Right lobe of liver (tissue), 6 donors: ENCODE measurements at places on chromosomes 1 and 21.

- DNase-seq, result peak; percentile 94
These were observed 676 bp upstream of the PIAS3 start for GRCh38 chr1:145859491-145860023.

DNA sequence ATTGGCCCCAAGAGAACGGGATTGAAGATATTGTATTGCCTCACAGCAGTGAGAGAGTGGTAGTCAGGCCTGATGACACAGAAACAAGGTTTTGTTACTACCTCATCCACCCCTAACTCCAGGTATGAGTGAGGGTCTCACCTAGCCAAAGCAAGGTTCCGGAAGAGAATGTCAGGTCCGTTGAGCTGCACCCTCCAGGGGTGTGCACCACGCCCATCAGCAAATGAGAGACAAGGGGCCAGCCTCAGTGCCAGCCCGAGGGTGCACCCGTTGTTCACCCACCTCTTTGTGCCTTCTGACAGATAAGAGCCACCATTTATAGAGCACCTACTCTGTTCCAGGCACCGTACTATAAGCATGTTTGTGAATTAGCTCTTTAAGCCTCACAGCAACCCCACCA, 121.9 kb upstream of the IPO9 start:
- DNase-seq, result no peak

- no peak for DNase-seq
These were observed 378.7 kb downstream of the SEC16B start for GRCh38 chr1:177591155-177591554.

DNA sequence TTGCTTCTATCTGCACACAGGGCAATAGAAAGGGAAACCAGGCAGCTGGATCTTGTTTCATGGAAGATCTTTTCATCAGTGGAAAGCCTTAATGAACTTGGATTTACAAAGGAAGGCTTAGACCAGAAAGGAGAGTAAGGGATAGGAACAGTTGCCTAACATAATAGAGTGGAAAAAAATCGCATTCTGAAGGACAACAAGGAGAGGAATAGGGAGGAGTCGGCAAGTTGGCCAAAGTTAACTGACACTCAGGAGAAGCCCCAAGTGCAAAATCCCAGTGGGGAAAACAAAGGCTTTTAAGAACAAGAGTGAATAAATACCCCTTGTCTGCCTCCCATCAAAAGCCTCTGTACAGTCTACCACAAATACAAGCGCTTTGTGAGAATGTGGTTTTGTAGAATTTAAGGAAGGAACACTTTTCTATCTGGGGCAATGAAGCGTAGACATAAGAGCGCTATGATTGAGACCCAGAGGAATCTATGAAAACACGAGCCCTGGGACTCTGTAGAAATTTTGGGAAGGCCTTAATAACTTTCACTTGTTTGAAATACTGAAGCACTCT, 74.1 kb downstream of the ZNF648 start:
- DNase-seq, result no peak

GRCh38 chr1:55107101-55107500, 67.8 kb downstream of the PCSK9 start:
- DNase-seq, result no peak

DNA sequence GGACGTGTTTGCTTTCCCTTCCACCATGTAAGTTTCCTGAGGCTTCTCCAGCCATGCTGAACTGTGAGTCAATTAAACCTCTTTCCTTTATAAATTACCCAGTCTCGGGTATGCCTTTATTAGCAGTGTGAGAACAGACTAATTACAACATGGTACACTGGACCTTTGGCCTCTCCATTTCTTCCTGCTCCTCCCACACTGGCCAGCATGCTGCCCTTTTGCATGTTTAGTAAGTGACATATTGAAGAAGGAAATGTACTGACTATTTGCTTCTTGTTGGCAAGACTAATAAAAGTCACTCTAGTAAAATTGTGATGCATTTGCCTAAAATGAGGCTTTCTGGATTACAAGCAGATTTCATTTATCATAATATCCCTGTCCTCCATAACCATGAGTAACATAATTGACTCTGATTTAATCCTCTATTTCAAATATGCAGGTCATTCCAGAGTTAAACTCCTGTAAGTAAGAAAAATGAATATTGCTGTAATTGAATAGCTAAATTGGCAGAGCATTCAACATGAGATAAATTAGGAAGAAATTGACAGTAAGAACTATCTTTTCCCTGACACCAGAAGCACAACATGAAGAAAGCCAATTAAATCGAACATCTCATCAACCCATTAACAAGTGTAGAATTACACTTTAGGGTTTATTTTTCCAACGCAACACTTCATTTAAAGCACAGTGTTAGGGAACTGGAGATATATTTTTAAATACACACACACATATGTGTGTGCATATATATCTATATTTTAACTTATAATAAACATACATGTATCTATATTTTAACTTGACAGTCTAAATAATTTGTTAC, 427.8 kb upstream of the ZP4 start:
- DNase-seq, result no peak

- no peak for DNase-seq
These were observed 174.2 kb downstream of the PTPRU start for GRCh38 chr1:29410476-29410875.

DNA sequence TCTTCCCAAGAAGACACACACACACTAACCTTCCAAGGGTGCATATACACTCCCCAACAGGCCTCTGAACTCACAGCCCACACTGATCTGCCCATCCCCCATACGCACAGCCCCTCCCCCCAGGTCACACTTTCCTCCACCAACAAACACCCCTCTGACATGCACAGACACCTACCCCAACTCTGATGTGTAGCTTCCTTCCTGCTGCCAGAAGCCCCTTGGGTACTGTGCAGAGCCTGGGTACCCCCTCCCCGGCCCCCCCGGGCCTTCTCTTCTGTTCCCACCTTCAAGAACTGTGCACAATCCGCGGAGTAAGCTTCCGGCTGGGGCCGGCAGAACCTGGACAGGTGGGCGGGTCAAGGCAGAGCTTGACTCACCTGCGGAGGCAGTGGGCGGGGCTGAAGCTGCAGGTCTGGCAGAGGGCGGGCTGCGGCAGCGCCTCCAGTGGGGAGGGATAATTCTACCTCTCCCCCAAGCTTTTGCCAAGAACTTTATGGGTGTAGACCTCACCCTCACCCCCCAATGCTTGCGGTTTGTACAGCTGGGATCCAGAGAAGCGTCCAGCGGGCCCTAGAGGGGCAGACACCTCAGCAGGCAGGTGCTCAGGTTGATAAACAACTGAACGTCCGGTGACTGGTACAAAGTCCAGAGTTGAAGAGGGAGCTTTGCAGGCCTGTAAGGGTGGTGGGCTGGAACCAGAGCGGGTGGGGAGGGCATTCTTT, at the start of gene C1orf210:
Gene C1orf210 (minus strand): TSS at position 313 of the 722 bp plus-strand sequence. CDS start 2,311 bp downstream, outside the sequence.
- DNase-seq, result peak; percentile 77

- DNase-seq, result no peak
These were observed 16.5 kb downstream of the NADK start for GRCh38 chr1:1761504-1762376.

DNA sequence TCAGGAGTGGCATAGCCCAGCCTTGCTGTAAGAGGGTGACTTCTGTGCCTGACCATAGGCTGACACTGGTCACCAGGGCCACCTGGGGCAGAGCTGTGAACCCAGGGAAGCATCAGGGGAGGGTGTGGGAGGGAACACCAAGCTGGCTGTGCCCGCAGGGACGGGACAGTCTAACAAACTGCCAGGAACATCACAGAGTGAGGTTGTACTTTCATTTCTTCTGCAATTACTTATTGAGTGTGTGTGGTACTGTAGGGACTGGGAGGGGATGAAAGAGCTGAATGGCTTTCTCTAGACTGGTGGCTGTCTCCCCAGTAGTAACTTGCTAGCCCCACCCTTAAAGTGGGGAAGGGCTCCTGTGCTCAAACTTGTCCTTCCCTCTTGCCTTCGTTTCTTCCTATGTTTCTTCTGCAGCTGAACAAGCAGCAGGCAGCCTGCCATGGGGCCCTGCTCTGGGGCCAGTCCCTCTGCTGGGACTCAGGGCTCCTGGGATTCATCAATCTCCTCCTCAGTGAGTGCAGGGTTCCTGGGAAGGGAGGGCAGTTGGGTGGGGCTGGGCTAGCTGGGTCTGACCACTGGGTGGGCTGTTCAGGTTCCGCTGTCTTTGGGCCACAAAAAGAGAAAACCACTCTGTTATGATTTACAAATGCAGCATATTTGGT, 39.7 kb upstream of the ETV3 start:
- DNase-seq, result no peak

- DNase-seq, result peak; percentile 11
These were observed 3.1 kb upstream of the KCNE2 start for GRCh38 chr21:34360488-34361241.

DNA sequence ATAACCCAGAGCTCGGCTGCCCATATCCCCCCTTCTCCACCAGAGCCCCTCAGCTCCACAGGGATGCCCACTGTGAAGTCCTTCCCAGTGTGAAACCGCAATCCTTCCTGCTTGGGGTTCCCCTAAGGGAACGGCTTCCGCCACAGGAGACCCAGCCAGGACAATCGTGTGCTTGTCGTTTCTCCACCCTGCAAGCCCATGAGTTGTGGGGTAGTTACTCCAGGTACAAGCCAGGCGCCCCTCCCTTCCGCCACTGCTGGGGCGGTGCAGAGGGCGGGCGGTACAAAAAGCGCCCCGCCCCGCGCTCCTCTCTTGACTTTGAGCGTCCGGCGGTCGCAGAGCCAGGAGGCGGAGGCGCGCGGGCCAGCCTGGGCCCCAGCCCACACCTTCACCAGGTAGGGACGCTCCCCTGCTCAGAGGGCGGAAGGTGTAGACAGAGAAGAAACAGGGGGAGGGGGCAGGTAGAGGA, at the start of gene TINAGL1:
Gene TINAGL1 (plus strand): TSS at position 315 of the 469 bp plus-strand sequence. CDS start 634 bp downstream, outside the sequence.
- DNase-seq, result no peak

- DNase-seq, result no peak
These were observed 139.0 kb downstream of the DPYD start for GRCh38 chr1:97781762-97782337.

DNA sequence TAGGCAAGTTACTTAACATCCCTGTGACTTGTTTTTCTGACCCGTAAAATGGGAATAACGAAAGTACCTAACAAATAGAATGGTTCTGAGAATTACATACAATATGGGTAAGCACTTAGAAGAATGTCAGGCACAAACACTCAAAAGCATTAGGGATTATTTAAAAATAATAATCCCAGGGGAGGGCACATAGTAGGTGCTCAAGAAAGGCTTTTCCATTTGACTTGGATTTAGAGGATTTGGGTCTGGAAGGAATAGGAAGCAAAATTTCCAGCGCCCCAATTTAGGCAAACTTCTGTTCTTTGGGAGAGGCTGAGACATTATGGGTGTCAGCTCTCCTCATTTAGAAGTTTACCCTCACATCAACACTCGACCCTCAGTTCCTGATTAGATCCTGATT, 115.5 kb downstream of the SYF2 start:
- DNase-seq, result no peak

DNA sequence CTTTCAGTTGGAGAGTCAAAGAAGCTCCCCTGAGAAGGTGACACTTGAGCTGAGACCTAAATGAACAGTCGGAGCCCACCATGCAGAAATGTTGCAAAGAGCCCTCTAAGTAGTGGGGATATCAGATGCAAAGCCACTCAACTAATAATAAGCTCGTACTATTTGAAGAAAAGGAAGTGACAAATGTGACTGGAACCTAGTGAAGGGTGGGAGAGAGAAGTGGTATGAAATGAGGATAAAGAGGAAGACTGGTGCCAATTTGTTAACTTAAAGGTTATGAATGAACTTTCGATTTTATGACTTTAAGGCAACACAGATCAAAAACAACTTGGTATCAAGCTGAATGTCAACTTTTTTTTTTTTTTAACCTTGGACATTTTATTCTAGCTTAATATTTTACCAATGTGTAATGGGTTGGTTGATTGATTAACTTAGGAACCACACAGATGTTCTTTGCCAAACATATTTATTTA, 14.7 kb downstream of the LYPLAL1 start:
- DNase-seq, result no peak

DNA sequence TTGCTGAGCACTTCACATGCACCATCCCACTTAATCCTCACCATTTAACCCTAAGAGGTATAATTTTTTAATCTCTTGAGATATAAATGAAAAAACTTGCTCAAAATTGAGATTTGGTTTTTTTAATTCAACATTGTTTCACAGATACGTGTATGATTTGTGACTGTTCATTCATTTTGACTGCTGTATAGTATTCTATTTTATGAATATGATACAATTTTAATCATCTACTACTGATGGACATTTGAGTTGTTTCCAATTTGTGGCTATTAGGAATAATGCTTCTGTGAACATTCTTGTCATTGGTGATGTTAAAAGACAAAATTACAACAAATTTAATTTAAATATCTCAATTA, 617 bp upstream of the ZMYM6 start:
- no peak for DNase-seq

DNA sequence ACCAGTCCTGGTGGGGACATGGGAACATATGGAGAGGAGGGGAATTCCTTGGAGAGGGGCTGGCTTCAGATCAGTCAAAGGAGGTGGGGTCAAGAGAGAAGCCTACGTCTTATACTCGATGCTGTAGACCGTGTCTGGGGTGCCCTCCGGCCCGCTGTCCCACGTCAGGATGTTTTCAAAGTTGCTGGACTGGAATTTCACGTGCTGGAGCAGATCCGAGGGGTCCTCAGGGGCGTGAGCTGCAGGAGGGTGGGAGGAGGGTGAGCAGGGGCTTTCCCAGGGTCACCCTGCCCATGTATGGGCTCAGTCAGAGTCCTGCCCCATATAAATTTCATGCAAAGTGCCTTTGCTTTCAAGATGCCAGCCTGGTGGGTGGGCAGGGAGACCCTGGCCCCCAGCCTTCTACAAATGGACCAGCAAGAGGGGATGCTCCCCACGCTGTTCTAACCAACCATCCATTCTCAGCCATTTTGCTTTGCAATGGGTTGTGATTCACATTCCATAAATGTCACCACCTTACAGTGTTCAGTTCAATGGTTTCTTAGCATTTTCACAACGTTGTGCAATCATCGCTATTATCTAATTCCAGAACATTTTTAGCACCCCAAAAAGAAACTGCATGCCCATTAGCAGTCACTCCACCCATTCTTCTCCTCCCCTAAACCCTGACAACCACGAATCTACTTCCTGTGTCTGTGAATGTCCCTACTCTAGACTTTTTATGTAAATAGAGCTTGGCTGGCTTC, 4.3 kb downstream of the IL22RA1 start:
- DNase-seq, result no peak

GRCh38 chr21:42321231-42321630, 6.0 kb upstream of the TFF3 start:
- no peak for DNase-seq

- DNase-seq, result no peak
These were observed 108.0 kb downstream of the HLCS start for GRCh38 chr21:36858320-36858957.

GRCh38 chr1:226981838-226982237, 41.7 kb downstream of the COQ8A start:
- DNase-seq, result no peak

GRCh38 chr1:197683895-197684553, 91.3 kb downstream of the DENND1B start:
- DNase-seq, result no peak

GRCh38 chr1:110404401-110404800, 3.1 kb downstream of the LAMTOR5 start:
- no peak for DNase-seq
